ENCODE measurements at places on chromosomes 5 and 9.

GRCh38 chr9:121741228-121741918 lies 89.9 kb downstream of the DAB2IP start:
- no peak for DNase-seq

- no peak for DNase-seq
Measured at GRCh38 chr9:5543875-5544702, 33.8 kb downstream of the PDCD1LG2 start.

GRCh38 chr9:93682155-93682968 lies 106.0 kb downstream of the PHF2 start:
- DNase-seq: peak; percentile 82

- no peak for DNase-seq
Measured at GRCh38 chr5:116297296-116297814, 212.5 kb downstream of the COMMD10 start.

DNA sequence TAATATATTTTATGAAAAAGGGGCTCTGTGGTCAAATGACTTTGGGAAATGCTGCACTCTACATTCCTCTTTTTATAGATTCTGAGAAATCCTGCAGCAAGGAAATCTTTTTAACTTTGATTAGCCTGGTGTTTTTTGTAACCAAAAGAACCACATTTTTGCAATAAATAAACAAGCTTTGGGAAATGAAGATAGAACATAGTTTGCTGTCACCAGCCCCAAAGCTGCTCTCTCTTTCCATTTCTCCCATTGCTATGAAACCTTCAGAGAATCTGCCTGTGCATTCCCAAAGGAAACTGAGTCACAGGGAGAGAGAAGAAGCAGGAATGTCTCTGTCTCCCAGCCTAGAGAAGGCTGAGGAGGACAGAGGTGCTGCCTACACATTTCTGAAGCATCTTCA lies 59.0 kb downstream of the COL15A1 start:
- DNase-seq: no peak

GRCh38 chr5:12522116-12522515 lies 617.9 kb upstream of the CTNND2 start:
- DNase-seq: peak; percentile 24

GRCh38 chr9:19378164-19378563 lies 1.9 kb downstream of the RPS6 start:
- no peak for DNase-seq

- no peak for DNase-seq
Measured at GRCh38 chr9:89902450-89903140, 297.8 kb downstream of the GADD45G start.

- DNase-seq: peak; percentile 48
Measured at GRCh38 chr5:157471709-157472108, 11.7 kb downstream of the NIPAL4 start.

GRCh38 chr5:78961743-78962142 lies 23.4 kb downstream of the ARSB start:
- DNase-seq: no peak

- DNase-seq: no peak
Measured at GRCh38 chr5:135508496-135509005, 27.2 kb downstream of the NEUROG1 start.

DNA sequence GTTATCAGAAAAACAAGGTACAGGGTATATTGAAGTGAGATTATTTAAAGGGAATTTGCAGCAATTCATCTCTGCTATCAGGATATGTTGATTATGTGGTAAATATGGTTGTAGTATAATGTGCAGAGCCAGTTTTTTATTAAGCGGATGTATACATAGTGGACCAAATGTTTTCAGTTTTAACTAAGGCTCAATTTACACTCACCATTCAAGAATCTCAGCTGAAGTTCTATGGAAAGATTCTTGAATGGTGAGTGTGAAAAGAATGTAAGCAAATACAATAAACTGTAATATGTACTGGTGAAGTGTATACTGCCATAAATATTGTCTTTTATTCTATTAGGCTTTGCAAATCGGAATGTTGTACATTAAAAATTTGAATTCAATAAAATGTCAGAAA lies 895.9 kb upstream of the CDH10 start:
- no peak for DNase-seq

DNA sequence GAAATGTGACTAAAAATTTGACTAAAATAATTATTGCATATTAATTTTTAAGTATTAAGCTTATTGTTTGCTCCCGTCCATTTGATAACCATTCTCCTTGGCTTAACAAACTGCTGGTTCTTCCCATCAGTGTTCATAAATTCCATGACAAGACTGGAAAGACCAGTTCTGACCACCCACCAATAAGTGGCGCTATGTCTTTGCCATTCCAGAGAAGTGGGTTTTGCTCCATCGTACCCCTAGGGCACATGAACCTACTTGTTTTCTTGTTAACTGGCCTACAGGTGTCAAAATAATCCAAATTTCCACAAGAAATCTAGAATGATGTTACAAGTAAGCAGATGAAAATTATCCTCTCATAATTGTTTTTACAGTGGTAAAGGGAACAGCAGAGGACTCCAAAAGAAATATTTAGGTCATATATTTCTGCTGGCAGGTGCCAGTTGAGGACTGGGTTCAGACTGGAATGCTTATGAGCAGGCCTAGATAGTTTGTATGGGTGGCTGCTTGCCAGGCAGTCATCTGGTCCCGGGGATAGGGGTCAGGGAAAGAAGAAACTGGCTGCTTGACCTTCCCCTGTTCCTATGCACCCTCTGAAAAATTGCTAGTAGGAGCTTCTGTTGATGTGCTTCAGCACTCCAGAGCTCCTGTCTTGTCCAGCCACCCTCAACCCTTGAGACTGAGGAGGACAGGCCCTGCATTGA lies 283.1 kb upstream of the ADAMTSL1 start:
- no peak for DNase-seq

DNA sequence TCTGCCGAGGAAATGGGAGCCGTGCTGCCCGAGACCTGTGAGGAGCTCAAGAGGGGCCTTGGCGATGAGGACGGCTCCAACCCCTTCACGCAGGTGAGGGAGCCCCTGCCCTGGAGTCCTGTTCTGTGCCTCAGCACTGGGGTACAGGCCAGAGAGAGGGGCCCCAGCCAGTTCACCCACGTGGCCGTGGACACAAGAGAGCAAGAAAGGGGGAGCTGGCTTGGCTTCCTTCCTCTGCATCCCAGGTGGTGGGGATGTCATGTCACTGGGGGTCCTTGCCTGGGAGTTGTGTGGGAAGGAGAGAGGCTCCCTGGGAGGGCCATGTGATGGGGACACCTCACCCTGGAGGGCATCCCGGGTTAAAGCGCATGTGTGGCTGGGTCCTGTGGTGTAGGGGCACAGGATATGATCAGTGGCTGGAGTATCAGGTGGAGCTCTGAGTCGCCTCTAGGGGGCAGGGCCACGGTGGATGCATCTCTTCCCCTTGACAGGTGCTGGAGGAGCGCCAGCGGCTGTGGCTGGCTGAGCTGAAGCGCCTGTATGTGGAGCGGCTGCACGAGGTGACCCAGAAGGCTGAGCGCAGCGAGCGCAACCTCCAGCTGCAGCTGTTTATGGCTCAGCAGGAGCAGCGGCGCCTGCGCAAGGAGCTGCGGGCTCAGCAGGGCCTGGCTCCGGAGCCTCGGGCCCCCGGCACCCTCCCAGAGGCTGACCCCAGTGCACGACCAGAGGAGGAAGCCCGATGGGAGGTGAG lies 7.5 kb downstream of the N4BP3 start:
- peak; percentile 53 for DNase-seq

DNA sequence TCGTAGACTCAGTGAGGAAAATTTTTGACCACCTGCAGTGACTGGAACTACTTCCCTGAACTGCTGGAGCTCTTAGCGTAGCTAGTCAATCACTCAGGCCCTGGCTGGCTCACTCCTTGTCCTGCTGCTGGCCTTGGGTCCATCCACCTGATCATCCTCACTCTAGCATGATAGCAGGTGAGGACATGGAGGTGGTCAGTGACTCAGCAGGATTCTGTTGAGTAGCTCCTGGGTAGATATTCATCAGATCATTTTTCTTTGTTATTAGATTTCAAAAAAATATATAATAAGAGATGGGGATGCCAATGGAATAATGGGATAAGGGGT lies 25.0 kb upstream of the SEMA4D start:
- no peak for DNase-seq

- DNase-seq: no peak
Measured at GRCh38 chr9:133098871-133099270, 22.2 kb downstream of the RALGDS start.
